ENCODE measurements at places on chromosomes 3 and 15.

DNA sequence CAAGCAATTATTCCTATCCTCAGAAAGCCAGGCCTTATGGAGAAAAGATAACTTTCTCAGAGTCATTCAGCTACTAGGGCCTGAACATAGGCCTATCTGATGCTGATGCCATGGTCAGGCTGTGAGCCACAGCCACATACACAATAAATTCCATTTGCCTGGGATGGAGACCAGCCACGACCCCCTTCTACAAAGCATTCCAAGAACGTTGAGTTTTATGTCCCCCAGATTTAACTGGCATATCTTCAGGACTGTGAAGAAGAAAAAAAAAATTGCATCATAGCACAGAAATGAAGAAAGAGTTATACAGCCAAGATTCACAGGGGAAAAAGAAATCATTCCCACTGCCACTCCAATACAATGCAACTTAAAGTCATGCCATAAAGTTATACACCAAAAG, 100.0 kb downstream of the THBS1 start:
- DNase-seq: no peak

DNA sequence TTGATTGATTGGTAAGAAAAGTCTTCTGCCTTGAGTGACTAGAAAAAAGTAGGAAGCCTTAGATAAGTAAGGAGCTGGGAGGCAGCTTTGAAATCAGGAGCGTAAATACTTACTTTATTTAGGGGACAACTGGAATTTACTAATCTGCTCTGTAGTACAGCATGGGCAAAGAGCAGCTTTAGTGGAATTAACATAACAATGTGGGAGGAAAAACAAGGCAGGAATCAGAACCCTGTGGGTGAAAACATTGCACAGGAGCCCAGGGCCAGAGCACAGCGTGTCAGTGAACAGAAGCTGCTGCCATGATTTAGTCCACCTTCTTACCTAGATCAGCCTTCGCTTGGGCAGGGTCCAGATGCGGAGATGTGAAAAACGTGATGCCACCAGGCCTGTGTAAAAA, 14.6 kb downstream of the FMN1 start:
- DNase-seq: no peak

GRCh38 chr15:85618956-85619491, 175.7 kb downstream of the KLHL25 start:
- DNase-seq: peak; percentile 66

- DNase-seq: peak; percentile 37
These were observed 927 bp downstream of the CHDH start for GRCh38 chr3:53845103-53845880.

DNA sequence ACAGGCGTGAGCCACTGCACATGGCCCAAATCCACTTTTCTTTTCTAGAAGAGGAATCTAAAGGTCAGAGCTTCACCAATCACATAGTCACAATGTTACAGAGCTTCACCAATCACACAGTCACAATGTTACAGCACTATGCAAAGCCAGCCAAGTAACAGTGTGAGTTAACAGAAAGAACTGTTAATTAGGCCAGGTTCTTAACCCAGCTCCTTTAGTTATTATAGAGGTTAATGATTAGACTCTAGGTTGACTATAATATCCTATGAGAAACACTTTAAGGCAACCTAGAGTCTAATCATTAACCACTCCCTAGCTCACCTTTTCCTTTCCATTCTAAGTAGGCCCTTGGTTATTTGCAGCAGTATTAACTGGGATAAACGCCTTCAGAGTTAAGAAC, 54.0 kb downstream of the TASOR start:
- no peak for DNase-seq

DNA sequence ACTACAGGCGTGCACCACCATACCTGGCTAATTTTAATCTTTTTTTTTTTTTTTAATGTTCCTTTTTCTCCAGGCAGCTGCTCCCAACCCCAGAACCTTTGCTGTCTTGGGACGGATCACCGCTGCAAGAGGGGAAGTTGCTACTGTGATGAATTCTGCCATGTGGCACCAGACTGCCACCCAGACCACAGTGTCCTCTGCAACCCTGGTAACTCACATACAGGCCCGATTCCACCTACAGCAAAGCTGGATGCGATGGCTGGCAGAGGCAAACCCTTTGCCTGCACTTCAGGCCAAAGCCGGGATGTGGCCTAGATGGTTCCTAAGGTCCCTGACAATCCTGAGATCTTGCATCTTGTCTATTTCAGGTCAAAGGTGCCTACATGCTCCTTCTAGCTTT, 12.7 kb upstream of the MUC20 start:
- no peak for DNase-seq

GRCh38 chr3:103365467-103365866, 930.7 kb downstream of the ZPLD1 start:
- DNase-seq: no peak

GRCh38 chr15:98983334-98983733, 24.3 kb downstream of the PGPEP1L start:
- peak; percentile 14 for DNase-seq

GRCh38 chr3:187136936-187137335, 2.4 kb downstream of the RPL39L start:
- DNase-seq: no peak

GRCh38 chr15:91936927-91937326, 83.4 kb downstream of the SLCO3A1 start:
- no peak for DNase-seq

DNA sequence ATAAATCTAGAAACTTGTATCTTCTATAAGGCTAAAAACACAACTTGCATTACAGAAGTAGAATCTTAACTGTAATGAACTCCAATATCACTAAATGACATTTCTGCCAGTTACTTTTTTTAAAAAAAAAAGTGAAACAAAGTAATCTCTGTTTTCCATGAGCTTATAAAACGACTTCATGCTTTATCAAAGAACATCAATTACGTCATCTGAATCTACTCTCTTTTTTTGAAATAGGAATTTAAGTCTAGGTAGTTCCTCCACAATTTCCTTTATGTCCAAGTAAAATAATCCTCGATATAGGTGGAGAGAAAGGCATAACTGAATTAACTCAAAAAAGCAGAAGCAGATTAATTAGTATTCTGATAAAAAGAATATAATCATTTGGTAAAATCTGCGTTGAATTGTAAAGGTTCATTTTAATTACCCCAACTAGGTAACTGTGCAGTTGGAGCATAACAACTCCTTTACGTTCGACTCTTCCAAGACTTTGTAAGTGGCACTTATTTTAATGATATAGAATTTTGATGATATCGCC, 1.4 kb downstream of the UACA start:
- DNase-seq: no peak

GRCh38 chr3:116019254-116019763, 396.0 kb downstream of the GAP43 start:
- DNase-seq: no peak

- no peak for DNase-seq
These were observed 25.6 kb upstream of the ZNF774 start for GRCh38 chr15:90326441-90326840.

- no peak for DNase-seq
These were observed 147.9 kb upstream of the DPH6 start for GRCh38 chr15:35693886-35694285.

- DNase-seq: no peak
These were observed 142.7 kb upstream of the SYNPR start for GRCh38 chr3:63135367-63135766.

DNA sequence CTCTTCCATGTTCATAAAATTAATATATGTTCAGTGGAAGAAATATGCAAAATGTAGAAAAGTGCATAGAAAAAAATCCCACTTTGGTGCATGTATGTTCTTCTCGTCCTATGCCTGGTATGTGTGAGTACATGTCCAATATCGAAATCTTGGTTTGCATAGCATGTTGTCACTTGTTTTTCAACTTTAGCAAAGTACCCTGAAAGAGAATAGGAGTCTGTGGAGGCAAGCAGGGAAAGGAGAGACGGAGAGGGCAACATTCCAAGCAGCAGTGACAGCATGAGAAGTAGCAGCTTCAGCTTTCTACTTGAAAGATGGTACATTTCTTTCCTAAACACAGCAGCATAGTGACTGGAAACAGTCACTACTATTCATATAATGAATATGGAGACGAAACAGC, 56.8 kb upstream of the CACNA2D3 start:
- no peak for DNase-seq

GRCh38 chr3:13686367-13687160, 137.6 kb downstream of the FBLN2 start:
- DNase-seq: no peak

DNA sequence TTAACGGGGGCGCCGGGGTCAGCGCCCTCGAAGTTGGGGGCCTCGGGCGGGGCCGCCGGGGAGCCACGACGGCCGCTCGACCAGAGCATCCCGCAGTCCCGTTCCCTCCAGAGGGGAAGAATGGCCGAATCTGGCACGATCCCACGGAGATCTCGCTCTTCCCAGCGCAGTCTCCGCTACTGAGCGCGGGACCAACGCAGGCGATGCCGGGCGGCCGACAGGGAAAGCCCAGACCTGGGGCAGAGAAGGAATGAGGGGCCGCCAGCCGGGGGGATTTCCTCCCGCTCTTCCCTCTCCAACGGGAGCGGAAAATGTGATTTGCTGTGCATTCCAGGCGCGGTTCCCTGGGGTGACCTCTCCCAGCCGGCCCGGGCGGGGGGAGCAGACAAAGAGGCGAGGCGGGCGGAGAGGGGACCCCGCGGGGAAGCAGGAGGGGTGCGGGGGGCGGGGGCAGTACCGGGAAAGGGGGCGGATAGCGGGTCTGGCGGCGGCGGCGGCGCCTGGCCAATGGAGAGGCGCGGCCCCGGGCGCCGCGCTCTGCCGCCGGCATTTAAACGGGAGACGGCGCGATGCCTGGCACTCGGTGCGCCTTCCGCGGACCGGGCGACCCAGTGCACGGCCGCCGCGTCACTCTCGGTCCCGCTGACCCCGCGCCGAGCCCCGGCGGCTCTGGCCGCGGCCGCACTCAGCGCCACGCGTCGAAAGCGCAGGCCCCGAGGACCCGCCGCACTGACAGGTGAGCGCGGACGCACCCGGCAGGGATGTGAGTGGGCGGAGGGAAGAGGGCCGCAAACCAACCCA, at the start of gene GREM1:
Gene GREM1 (plus strand): TSS at position 579 of the 801 bp plus-strand sequence. CDS start 12,687 bp downstream, outside the sequence.
- peak; percentile 18 for DNase-seq

Measured in pons (tissue), 1 donor.